Amygdala (tissue), 56 donors: ENCODE measurements at places on chromosomes 3 and 15.
A peak's percentile ranks its signal among the peaks of the same experiment; 100 is the strongest.

- DNase-seq: no peak
Observed at GRCh38 chr15:52575072-52575471, 6.2 kb upstream of the ARPP19 start.

DNA sequence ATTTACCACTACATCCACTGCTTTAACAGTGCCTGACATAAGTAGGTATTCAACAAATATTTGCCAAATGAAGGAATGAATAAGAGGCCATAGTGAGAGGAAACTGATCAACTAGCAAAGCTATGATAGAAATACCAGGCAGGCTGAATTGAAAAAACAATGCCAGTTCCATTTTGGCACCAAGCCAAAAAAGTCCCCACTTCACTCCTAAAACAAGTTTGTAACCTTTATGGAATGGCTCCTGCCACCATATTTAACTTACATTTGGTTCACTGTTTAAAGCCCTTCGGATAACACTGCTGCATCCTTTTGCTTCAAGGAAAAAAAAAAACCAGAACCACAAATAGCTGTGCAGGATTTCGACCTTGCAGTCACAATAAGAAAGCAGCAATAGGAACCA, 166.1 kb downstream of the FRMD5 start:
- no peak for DNase-seq

GRCh38 chr3:59578129-59578528, 528.3 kb upstream of the CFAP20DC start:
- DNase-seq: no peak

GRCh38 chr3:128491941-128492670, 895 bp downstream of the GATA2 start:
- DNase-seq: no peak

DNA sequence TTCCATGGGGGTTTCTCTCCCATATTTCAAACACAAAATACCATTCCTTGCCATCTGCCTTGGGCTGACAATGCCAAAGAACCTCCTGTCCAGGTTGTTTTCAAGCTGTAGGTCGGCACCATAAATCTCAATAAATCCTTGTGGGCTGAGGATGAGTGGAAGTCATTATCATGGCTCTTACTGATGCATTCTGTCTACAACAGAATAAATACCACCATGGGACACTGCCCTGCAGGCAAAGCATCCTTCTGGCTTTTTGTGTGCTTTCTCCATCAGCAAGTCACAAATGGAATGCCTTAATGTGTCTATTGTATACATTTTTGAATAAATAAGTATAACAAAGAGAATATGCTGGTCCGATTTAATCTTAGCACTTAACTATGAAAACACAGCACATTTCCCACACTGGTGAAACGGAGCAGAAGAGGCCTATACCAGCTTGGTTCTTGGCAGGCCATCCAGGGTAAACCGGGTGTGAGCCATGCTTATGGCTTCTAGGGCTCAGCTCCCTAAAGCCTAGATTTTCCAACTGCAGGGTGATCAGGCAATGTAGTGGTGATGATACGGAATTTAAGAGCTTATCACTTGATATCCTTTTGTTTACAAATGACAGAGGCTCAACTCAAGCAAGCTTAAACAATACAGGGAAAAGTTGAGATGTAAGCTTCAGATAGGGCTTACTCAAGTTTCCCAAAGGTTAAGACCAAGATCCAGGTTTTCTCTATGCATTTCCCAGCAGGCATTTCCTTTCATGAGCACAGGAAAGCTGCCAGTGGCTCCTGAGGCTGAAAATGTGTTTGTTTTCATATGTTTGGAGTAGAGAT, 133.2 kb upstream of the LRTM1 start:
- no peak for DNase-seq

DNA sequence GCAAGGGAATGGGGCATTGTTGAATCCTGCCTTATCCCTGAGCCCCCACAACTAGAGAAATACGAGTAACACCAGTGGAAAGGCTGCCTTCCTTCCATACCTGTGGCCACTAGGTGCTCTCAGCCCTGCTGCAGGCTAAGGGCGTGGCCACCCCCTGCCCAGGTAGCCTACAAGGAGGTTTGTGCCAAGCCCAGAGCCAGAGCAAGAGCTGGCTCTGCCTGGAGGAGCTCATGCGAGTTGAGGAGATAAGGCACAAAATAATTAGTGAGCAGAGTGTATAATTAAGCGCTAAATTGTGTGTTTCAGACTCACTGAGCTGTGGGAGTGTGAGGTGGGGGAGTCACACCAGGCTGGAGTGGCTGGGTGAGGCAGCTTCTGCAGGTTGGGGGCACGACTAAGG, 49.2 kb downstream of the TPRA1 start:
- no peak for DNase-seq

DNA sequence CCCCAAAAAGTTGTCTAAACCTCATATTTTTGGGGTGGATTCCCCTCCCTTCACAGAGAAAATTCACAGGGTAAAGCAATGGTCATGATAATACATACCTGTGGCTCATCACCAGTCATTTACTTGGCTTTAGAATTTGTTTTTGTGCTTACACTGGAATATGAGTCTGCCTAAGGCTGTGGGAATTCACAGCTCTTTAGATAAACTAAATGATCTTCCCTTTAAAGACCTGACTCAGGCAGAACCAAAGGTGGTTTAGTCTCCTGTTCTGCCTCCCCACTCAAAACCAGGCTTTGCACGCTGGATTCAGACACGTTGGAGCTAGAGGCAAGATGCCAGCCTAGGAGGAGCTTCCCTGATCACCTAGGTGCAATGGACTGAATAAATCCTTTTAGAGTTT, 40.3 kb upstream of the BNC1 start:
- DNase-seq: no peak

GRCh38 chr3:177465257-177465642, 268.0 kb upstream of the TBL1XR1 start:
- no peak for DNase-seq

GRCh38 chr3:184017672-184018423, at the start of gene ABCC5:
ABCC5 (minus strand) TSS chr3:184017884; CDS start chr3:184014392, 3,492 bp downstream.
- DNase-seq: peak; percentile 94

- no peak for DNase-seq
Observed at GRCh38 chr3:139909811-139910210, 25.2 kb upstream of the CLSTN2 start.

DNA sequence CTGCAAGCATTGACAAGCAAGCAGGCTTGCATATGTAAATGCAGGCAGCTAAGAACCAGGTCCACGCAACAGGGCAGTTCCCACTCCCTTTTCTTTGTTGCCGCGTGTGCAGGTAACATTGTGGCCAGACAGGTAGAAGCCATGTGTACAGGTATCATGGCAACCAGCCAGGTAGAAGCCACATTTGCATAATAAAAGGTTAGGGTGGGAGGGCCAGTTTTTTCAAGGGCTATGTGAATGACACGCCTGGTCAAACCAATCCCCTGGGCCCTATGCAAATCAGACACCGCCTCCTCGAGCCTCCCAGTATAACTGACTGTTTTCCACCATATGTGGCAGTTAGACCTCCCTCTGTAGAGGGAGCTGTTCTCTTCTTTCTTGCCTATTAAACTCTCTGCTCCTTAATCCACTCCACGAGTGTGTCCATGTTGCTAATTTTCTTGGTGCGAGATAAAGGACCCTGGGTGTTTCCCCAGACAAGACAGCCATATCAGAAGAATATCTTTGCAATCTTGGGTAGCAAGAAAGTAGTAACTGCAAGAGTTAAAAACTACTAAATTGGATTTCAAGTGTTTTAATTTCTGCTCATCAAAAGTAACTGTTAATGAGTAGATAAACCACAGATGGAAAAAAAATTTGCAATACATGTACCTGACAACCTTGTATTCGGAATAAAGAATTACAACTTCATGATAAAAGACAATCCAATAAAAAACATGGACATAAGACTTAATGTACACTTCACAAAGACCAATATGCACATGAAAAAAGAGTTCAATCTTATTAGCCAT, 21.8 kb downstream of the PCOLCE2 start:
- no peak for DNase-seq

- no peak for DNase-seq
Observed at GRCh38 chr3:167978486-167978885, 117.2 kb downstream of the GOLIM4 start.

GRCh38 chr3:45218578-45219390, 7.3 kb downstream of the TMEM158 start:
- DNase-seq: no peak

GRCh38 chr15:70024521-70024920, 73.2 kb downstream of the TLE3 start:
- no peak for DNase-seq

- DNase-seq: no peak
Observed at GRCh38 chr3:149941186-149941585, 29.5 kb downstream of the PFN2 start.

GRCh38 chr3:187593451-187593850, 76.7 kb downstream of the SST start:
- DNase-seq: no peak

DNA sequence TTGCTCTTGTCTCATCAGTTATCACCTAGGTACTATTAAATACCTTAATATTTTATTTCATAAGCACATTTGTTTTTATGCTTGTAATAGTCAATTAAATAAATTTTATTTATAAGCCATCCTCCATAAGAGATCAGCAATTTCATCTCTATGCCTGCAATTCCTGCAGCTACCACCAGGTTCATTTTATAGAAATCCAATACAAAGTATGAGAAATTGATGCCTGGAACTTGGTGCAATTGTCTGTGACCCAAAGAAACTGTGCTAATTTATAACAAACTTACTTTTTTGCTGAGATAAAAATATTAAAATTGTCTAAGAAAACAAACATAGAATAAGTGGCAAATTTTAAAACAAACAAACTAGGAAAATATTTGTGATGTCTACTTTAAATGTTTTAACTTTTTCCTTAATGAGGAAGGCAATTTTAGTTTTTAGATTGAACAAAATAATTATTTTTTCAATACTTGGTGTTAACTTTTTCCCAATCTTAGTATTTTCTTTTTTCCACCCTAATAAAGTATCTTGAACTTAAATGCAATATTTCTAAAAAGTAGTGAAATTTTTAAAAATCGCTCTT, 1026.6 kb downstream of the ROBO1 start:
- no peak for DNase-seq

GRCh38 chr3:61926923-61927322, 365.6 kb downstream of the PTPRG start:
- DNase-seq: no peak

- no peak for DNase-seq
Observed at GRCh38 chr3:133270631-133271030, 129.2 kb upstream of the BFSP2 start.

- no peak for DNase-seq
Observed at GRCh38 chr3:82505079-82505756, 743.8 kb upstream of the GBE1 start.

DNA sequence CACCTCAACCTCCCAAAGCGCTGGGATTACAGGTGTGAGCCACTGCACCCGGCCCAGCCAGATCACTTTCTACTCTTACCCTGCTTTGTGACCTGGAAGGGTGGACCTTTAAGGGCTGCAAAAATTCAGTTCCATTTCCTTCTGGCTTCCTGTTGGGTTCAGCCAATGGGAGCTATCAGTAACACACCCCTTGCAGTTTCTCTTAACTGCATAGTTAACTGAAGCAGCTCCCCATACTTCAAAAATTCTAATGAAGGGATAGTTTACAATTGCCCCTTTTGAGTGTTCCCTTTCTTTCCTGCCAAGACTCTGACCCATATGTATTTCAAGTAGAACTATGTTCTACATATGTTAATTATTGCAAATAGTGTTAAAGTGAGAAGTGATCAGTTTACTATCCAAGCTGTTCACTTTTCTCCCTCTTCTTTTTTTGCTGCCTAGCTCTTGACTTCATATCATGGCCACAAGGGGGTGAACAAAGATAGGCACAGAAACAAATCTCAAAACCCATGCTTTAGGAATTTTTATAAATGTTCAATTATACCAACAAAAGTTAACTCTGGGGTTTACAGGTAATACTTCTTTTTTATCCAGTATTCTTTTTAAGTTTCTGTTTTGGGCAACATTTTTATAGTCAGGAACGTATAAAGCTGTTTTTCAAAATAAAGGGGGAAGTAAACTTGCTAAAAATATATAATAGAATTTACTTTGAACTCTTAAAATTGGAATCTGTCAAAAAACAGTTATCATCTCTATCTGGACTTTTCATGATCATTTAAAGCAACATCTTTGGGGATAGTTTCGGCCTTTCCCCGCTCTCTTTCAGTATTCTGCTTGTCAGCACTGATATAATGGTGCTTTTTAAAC, 8.1 kb downstream of the PGBD4 start:
- DNase-seq: no peak
